NCI-H1436 (cell line): ENCODE measurements at places on chromosomes 5 and 9.

DNA sequence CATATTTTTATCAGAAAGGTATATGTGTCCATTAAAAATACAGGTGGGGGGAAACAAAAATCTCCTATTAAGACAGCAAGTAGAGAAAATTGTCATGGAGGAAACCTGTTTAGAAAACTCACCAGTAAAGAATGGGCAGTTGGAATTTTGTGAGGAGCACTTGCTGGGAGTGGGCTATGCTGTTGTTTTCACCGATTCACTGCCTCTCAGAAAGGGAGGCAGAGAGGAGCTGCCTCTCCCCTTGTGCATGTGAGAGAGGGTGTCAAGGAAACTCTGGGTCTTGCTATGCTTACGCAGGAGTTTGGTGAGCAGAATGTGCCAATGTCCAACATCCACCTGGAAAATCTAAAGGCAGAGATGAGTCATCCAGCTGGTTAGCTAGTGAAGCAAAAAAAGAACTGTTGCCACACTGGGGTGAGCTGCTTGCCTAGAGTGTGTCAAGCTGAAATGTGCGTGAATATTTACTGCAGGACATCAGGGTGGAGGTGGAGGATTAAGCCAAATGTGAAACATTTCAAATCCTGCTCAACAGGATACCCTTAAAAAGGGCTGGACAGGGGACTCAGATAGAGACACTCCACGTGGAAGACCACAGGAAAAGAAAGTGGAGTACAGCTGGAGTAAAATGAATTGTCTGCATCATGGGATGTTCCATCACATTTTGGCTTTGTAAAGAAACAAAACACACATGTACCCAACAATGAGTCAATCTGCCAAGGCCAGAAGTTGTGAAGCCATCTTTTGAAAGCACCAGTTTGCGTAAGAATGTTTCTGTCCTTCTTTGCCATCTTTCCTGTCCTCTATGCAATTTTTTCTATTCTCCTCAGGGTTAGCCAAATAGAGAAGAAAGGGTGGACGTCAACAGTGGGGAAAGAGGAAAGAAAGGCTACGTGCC is 449.7 kb upstream of the MPDZ start:
- no peak for DNase-seq

DNA sequence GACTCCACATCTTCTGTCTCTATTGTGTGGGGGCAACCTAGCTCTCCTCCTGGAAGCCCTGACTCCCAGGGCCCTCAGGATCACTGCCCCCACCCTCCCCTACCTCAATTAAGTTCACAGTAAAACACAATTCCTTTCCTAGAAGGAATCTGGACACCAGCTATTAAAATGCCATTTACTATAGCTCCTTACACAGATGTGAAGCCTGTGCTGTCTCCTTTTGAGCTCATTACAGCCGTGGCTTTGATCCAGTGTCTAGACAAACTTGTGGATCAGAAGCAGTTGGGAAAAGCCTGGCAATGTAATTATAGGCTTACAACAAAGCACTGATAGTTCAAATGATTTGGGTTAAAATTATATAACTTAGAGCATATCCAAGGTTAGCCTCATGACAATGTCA is 107.0 kb upstream of the SMIM23 start:
- DNase-seq: no peak

DNA sequence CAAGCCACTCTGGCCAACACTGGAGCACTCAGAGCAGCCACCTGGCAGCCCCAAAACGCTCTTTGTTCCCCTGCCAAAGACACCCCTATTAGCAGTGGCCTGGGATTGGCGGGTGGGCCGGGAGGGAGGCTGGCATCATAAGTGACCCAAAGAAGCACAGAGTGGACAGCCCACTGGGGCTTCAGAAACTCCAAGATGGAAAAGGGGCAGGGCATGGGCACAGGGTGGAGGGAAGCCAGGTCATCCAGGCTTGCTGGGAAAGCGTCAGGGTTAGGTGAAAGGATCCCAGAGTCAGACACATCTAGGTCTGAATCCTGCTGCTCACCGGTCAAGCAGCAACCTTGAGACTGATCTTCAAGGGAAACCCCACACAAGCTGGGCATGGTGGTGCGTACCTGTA is 14.8 kb downstream of the EEIG1 start:
- no peak for DNase-seq

DNA sequence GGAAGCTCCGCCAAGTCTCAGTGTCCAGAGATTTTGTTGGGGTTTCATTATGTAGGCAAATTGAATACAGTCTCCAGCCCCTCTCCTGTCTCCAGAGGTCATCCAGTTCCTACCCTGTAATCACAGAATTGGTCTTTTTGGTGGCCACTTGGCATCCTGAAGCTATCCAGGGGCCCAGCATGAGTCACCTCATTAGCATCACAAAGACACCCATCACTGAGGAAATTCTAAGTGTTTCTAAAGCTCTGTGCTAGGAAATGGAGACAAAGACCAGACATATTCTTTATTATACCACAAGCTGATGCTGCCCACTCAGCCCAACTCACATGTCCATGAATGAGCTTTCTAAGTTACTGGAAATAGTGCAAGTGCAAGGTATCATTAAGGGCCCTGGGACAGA is 229.9 kb downstream of the DOCK8 start:
- DNase-seq: no peak

DNA sequence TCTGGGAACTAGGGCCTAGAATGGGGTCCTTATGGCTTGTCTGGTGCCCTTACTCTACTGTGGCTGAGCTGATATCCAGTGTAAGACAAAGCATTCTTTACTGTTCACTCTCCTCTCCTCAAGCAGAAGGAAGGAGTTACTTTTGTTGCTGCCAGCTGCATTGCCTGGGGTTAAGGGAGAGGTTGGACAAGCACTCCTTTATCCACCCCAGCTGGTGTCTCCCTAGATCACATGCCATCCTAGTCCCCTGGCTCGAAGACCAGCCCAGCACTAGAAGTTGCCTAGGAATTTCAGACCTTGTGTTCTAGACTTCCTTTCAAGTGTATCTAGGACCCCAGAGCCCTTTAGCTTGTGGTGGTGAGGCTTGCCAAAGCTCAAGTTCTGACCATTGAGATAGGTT is 1051.5 kb upstream of the C9orf72 start:
- no peak for DNase-seq

- no peak for DNase-seq
Observed at GRCh38 chr5:177468329-177468684, 5.1 kb downstream of the DBN1 start.

DNA sequence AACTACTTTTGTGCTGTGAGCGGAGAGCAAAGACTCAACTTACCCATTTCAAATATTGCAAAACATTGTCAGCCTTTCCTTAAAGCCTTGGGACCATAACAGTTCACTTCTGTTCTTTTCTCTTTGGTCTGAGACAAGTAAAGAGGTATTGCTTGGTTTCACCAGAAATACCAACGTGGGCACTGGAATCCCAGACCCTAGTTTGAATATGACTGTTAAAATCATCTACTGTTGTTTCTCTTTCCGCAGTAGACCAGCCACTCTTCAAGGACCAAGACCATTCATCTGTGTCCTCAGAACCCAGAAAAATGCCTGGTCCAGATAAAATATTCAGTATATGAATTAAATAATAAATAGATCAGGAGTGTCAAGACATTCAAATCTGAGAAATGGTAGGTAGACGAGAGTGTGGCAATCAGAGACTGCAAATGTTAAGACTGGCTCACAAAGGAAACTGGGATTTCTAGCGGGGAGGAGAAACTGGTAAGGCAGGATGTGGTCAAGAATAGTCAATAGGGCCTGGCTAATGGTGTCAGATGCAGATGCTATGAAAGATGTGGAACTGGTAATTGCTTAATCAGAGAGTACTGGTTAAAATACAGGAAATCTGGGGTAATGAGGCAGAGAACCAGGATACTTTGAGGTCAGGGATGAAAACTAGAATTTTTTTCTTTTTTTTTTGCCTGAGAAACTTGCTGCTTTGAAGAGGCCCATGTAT is 82.1 kb upstream of the IL33 start:
- no peak for DNase-seq

DNA sequence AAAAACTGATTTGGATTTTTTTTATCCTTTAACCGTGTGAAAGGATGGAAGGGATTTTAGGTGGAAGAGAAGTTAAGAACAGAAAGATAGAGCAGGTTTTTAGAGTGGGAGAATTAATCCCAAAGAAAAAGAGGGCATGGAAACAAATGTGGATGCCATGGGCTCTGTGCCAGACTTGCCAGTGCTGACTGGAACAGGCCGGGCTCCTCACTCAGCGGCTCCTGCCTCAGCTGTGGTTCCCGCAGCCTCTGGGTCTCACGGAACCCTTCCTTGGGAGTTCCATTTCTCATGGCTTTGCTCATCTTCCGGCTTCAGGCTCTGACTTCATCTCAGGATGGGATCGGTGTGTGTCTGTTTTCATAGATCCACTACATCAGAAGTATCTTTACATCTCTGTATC is 30.4 kb upstream of the SLC2A8 start:
- no peak for DNase-seq

- DNase-seq: no peak
Observed at GRCh38 chr5:135576075-135576599, 2.7 kb downstream of the CXCL14 start.

DNA sequence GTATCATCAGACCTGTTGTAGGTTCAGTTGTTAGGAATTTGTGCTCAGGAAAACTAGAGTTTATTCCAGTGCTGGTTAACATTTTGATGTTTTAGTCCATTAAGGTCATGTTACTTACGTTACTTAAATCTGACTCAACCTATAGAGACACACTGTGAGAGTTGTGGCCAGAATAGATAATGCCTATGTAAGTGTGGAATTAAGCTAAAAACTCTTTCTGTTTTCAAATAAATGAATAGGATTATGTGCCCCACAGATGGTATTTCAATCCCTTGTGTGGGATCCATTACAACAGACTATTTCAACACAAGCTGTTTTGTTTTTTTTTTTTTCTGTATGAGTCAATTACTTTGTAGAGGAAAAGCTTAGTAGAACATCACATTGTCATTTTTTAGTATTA is 68.1 kb downstream of the MEGF10 start:
- DNase-seq: no peak
